Bone marrow (tissue), 2 donors: ENCODE measurements at places on chromosomes 3 and 15.
A peak's percentile ranks its signal among the peaks of the same experiment; 100 is the strongest.

GRCh38 chr15:73370151-73370550 is 1.4 kb upstream of the HCN4 start:
- no peak for DNase-seq

GRCh38 chr3:134839990-134840389 is 44.9 kb downstream of the EPHB1 start:
- DNase-seq = no peak

GRCh38 chr3:194294895-194295214 is 56.3 kb downstream of the CPN2 start:
- no peak for DNase-seq

DNA sequence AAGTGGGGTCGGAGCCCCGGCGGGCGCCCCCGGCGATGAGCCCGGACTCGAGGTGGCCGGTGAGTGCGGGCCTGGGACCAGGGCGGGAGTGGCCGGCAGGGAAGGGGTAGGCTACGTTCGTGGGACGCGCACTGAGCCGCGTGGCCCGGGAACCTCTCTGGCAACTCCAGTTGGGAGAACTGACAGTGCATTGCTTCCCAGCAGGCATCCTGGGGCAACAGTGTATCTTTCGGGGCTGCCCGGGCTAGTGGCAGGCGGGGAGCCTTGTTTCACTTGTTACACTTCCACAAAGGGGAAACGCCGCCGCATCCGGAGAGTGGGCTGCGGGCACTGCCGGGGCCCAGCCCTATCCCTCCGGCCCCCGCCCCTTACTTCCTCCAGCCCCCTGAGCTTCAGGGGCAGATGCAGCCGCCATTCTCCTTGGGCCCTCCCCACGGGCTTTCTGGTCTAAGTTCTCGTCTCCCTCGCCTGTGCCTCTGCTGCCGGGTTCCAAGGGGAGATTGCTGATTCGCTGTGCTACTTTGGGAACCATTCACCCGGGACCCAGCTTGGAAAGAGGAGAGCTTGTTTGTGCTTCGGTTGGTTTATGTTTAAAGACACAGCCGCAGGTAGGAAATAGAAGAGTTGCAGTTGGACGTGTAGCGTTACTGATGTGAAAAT is 675 bp downstream of the BRPF1 start:
- DNase-seq = peak; percentile 30

DNA sequence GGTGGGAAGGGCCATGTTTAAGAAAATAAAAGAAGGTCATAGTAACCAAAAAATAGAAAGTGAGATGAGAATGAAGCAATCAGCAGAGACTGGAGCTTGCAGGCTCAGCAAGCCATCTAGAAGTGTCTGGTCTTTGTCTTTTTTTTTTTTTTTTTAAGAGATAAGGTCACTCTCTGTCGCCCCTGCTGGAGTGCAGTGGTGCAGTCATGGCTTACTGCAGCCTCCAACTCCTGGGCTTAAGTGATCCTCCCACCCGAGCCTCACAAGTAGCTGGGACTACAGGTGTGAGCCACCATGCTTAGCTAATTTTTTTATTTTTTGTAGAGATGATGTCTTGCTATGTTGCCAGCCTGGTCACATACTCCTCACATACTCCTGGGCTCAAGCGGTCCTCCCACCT is 36.2 kb downstream of the GXYLT2 start:
- no peak for DNase-seq
